Left ventricle myocardium superior (tissue), 1 donor: ENCODE measurements at places on chromosomes 3 and 15.
A peak's percentile ranks its signal among the peaks of the same experiment; 100 is the strongest.

GRCh38 chr3:23832523-23832922 lies 26.8 kb downstream of the UBE2E1 start:
- no peak for DNase-seq

DNA sequence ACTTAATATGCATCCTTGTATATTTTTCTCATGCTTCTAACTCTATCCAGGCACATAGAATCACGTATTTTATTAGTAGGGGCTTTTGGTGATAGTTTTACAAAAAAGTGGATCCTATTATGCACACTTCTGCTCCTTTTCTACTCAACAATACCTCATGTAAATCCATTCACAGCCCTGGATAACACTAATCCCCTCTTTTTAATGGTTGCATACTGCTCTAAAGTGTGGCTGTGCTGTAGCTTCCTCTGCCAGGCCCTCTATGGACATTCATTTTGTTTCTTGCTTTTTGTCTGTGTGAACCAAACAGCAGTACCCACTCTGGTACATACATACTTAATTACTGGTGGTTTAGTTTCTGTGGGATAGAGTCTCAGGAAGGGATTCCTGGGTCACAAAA lies 51.3 kb upstream of the SCAANT1 start:
- no peak for DNase-seq

- no peak for DNase-seq
Observed at GRCh38 chr3:52763466-52763865, 7.3 kb downstream of the NEK4 start.

- DNase-seq = no peak
Observed at GRCh38 chr3:101556064-101556463, 5.6 kb upstream of the TRMT10C start.

DNA sequence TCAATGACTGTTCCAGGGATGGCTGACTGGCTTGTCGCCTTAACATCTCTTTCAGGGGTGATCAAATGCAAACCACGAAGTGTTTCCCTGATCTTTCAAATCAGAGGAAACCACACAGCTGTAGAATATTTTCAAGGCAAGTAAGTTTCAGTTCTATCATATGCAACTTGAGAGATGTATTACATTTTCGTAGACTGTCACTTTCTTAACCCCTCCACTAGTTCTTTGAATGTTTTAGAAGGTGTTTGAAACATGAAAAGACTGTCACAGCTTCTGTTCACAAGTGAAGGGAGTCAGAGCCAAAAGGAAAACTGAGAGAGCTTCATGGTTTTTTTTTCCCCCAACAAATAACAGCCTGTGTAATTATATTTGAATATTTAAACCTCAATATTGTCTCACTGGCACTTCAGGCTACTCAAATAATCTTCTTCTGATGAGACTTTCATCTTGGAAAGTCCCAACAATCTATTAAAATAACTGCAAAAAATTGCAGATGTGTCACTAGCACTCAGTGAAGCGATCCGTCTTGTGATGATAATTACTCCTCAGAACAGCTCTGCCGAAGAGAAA lies 25.9 kb upstream of the CAPN7 start:
- DNase-seq = no peak

DNA sequence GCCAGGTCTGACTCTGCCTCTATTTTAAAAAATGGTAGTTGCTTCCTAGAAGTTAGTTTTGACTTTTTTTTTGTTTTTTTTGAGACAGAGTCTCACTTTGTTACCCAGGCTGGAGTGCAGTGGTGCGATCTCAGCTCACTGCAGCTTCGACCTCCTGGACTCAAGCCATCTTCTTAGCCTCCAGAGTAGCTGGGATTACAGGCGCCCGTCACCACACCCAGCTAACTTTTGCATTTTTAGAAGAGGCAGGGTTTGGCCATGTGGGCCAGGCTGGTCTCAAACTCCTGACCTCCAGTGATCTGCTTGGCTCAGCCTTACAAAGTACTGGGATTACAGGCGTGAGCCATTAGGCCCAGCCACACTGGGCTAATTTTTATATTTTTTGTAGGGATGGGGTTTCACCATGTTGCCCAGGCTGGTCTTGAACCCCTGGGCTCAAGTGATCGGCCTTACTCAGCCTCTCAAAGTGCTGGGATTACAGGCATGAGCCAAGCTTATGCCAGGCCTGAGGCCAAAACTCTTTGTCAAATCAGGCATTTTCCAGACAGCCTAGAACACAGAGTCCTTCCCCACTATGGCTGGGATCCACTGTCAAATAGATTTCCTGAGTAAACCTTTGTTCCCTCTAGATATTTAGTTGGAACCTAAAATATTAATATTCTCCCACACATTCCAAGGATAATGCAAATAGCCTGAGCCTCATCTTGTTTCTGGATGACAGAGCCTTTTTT lies 13.7 kb downstream of the C3orf62 start:
- no peak for DNase-seq

- no peak for DNase-seq
Observed at GRCh38 chr15:73024168-73024567, 28.1 kb upstream of the NEO1 start.

DNA sequence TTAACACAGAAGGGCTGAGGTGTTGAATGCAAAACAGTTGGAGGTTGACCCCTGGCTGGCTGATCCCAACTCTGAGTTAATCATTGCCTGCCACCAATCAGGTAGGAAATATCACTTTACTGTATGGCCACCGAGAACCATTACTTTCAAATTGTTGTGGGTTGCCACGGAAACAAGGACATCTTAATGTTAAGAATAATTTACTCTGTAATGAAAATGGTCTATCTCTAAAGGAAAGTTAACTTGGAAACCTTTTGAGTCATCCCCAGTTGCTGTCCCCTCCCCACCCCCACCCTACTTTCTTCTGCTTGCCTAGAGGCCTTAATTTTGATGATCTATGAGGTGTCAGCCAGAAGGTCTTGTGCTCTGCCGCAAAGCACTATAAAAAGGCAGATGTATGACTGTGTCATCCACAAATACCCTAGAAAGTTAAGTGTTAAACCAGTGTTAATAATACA lies 78.7 kb upstream of the SNRK start:
- no peak for DNase-seq

- peak; percentile 82 for DNase-seq
Observed at GRCh38 chr15:24772686-24773373, 97.3 kb downstream of the NPAP1 start.

DNA sequence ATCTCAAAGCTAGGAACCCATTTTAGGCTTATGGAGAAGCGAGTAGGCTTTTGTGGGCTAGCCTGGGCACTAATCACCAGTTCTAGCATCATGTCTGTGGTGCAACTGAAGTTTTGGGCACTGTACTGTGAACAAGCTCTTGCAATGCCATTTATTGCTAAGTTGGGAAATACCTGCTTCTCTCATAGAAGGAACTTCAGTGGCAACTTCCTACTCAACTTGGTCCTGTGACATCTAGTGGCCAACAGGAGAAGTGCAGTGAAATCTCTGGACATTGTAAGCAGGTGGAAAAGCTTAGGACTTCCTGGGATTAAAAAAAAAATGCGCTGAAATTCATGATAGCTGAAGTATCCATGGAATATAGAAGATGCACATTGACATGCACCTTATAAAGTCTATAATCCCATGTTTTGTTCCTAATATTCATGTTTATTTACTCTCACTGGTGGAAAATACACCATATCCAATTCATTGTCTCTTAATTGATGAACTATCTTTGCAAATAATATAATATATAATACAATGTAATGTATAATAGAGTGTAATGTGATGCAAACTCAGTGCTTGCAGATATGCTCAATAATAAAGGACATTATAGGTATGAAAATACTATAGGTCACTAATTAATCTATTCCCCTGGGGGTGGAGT lies 6.5 kb upstream of the ALDH1A3 start:
- no peak for DNase-seq

GRCh38 chr15:31802761-31803160 lies 227.6 kb upstream of the CHRNA7 start:
- no peak for DNase-seq

- DNase-seq = peak; percentile 36
Observed at GRCh38 chr3:88000853-88001252, 58.0 kb downstream of the CGGBP1 start.
